WTC11 (cell line): ENCODE measurements at places on chromosomes 4 and X. TPM values are rescaled to one million over a fixed set of nuclear protein-coding genes. Genes with fewer than 3 reads are reported as not detected.

DNA sequence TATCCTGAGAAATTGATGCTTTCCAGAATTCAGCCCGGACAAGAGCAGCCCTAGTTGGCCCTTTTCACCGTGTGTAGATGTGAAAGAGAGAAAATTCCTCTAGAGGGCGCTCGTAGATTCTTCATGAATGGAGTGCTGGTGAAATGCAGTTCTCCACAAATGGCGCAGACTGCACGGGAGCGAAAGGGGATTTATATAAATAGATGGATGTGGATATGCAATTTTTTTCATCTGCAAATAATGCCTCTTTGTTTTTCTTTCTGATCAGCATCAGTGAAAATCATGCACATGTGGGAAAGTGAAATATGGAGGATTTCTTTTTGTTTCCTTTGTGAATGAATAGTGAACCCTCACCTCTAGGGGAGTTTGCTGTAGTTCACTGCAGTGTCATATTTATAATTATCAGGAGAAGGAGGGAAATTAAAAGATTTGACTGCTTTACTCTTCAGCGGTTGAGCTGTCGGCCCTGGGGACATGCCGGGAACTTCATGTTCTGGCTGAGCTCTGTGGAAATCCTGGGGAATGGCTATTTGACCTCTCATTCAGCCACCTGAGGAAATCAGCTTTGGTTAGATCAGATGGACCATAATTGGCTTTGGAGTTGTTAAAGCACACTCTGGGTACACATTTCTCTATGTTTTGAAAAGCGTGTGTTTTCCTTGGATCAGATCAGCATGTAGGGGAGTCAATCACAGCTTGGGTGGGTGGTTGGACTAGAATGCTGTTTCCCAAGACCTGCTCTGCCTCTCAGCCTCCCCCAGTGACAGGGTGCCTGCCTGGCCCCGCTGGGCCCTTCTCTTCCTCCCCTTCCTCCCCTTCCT lies 115.0 kb upstream of the SHISA3 start:
- peak; percentile 41 for DNase-seq

Gene CT83
- not detected in 3 replicates for total RNA-seq

Gene LONRF3
- total RNA-seq = 0.09 to 0.18 TPM in 2 of 3 replicates, not detected in the other

DNA sequence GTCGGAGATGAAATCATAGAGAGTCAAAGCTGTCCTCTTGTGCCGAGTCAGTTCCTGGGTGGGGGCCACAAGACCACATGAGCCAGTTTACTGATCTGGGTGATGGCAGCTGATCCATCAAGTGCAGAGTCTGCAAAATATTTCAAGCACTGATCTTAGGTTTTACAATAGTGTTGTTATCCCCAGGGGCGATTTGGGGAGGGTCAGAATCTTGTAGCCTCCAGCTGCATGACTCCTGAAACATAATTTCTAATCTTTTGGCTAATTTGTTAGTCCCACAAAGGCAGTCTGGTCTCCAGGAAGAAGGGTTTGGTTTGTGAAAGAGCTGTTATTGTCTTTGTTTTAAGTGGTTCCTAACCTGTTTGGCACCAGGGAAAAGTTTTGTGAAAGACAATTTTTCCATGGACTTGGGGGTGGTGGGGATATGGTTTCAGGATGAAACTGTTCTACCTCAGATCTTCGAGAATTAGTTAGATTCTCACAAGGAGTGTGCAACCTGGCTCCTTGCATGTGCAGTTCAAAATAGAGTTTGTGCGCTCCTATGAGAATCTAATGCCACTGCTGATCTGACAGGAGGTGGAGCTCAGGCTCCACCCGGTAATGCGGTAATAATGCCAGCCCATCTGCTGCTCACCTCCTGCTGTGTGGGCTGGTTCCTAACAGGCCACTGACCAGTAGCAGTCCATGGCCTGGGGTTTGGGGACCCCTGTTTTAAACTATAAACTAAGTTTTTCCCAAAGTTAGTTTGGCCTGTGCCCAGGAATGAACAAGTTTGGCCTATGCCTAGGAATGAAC lies 29.2 kb downstream of the METAP1 start:
- DNase-seq = no peak
